ENCODE measurements at places on chromosomes 12 and 14.

DNA sequence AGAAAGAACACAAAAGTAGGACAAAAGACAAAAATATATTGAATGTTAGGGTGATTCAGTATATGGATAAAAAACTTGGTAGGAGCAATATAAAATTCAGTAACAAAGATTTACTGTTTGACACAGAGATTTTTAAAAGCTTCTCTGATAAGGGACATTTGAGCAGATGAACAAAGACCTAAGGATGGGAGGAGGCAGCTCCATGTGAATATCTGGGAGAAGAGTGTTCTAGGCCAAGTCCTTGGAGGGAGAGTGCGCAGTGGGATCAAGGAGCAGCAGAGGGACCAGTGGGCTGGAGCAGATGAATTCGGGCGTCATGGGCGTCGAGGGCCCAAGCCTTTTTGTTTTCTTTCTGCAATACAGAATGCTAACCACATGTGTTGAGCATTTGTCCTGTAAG, 174.4 kb downstream of the PRKCH start:
- DNase-seq, result no peak

GRCh38 chr12:52054833-52055730, 3.8 kb downstream of the NR4A1 start:
- DNase-seq, result no peak

- DNase-seq, result peak; percentile 98
Measured at GRCh38 chr12:46386360-46386867, 13.8 kb upstream of the SLC38A2 start.

GRCh38 chr12:92199819-92200576, 54.4 kb upstream of the BTG1 start:
- DNase-seq, result no peak

DNA sequence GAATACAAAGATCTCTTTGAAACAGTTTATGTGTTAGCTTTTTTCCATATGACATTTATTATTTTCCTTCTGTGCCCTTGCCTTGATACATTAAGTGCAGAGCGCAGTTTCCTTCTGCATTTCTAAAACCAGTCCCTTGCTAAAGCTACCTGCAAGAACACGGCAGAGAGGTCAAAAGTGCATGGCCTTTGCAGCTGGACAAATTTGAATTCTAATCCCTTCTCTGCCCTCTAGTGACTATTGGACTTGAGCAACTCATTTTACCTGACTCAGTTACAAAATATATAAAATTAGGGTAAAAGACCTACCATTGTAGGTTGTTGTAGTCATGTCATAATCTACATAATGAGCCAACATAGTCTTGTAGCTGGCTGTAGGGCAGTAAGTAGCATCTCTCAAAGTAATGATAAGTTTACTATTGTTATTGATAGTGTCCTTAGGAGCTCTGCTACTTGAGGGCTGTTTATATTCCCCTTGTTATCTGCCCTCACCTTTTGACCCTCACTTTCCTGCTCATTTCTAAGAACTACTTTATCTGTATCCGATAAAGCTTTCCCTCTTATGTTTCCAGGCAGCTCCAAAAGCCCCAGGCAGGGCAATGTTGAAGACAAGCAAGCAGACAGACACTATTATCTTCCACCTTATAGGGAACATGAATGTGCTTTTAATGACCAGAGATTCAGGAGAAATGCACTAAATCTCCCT, 120.0 kb upstream of the PDZRN4 start:
- DNase-seq, result no peak

DNA sequence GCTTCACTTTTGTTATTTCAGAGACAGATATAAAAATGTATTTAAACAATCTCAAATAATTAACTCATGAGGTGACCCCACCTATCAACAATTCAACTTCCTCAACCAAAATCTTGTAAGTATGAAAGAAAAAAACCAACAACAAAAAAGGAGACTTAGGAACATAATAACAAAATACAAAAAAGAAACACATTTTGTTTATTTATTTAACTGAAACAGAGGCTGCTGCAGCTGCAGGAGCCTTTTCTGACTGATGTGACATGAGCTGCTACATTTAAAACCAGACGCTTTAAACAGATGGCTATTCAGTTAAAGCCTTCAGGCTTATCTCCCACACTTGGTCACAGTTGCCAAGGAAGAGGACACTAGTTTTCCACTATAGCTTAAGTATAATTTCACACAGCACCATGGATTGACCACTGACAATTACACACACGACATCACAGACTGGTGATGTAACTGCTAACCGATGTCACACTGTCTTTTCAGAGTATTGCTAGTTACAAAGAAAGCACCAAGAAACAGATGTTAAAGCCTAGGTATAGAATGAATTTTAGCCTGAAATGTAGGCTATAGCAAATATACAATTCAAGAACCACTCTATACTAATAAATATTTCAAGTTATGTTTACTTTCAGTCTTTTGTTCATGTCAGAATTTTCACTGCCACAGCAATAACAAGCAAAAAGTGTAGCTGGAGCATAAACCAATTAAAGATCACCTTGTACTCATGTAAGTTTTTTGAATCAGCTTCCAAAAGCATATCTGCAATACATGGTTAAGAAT, 113.0 kb downstream of the MED13L start:
- no peak for DNase-seq

DNA sequence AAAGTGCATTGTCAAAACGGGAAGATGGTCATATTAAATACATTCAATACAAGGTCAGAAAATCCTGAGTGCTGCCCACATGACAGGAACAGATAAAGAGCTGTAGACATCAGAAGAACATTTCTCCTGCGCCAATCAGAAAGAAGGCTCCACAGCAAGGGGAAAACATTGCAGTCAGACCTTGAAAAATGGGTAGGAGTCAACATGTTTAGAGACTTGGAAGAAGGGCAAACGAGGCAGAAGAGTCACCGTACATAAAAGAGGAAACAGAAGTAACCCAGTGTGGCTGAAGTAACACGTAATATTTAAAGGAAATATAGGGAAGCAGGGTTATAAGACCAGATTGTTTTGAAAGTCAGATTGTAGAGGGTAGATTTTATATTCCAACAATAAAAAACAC, 11.9 kb downstream of the SPPL3 start:
- DNase-seq, result no peak

Measured in AG04449 (cell line).